ENCODE measurements at places on chromosomes 12 and 14. TPM values are rescaled to one million over a fixed set of nuclear protein-coding genes. Genes with fewer than 3 reads are reported as not detected.

Gene SLC38A4
- not detected for polyA plus RNA-seq

GRCh38 chr14:102798926-102799325, 21.7 kb downstream of the TRAF3 start:
- no peak overlapping the region for H3K4me3 ChIP-seq
- H3K27me3 ChIP-seq: no peaks in the 10 kb centered on the region
- peaks cover 65% of the 10 kb centered on the region for H3K4me1 ChIP-seq
- no peaks in the 10 kb centered on the region for H3K36me3 ChIP-seq
- no peak overlapping the region for H3K27ac ChIP-seq

- H3K27ac ChIP-seq: no peak overlapping the region
- peaks cover 8% of the 10 kb centered on the region for H3K4me1 ChIP-seq
Measured at GRCh38 chr14:22176957-22177356, 412.1 kb downstream of the DAD1 start.

- no peak for DNase-seq
- no peaks in the 10 kb centered on the region for H3K4me1 ChIP-seq
- H3K4me3 ChIP-seq: no peak overlapping the region
Measured at GRCh38 chr12:88266806-88267360, 124.8 kb downstream of the TMTC3 start.

- H3K4me1 ChIP-seq: peaks cover 29% of the 10 kb centered on the region
- no peaks in the 10 kb centered on the region for H3K27me3 ChIP-seq
- no peak for DNase-seq
- H3K4me3 ChIP-seq: no peak overlapping the region
- peak overlapping the region; percentile 6 for H3K27ac ChIP-seq
Measured at GRCh38 chr12:1812650-1813302, 7.6 kb upstream of the LRTM2 start.
